Sciatic nerve (tissue), 2 donors: ENCODE measurements at places on chromosomes 13 and 19.

GRCh38 chr13:26656919-26657318 lies 99.4 kb downstream of the WASF3 start:
- DNase-seq = no peak

DNA sequence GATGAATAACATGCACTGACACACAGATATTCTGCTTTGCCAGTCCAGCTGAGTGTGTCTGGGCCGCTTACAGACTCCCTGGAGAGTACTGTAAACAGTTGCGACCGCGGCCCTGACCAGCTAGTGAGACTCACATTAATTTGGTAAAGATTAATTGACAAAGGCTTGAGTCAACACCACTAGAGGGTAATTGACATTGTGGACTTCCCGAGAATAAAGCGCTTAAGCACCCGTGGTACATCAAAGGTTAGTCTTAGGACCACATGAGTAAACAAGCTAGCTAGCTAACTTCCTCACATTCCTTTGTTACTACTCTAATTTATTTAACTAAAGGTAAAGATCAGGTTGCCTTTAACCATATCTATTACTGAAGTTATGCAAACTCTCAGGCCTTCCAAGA lies 624.4 kb upstream of the ARGLU1 start:
- DNase-seq = no peak

GRCh38 chr19:57888107-57888559 lies 704 bp downstream of the ZNF814 start:
- DNase-seq = no peak

DNA sequence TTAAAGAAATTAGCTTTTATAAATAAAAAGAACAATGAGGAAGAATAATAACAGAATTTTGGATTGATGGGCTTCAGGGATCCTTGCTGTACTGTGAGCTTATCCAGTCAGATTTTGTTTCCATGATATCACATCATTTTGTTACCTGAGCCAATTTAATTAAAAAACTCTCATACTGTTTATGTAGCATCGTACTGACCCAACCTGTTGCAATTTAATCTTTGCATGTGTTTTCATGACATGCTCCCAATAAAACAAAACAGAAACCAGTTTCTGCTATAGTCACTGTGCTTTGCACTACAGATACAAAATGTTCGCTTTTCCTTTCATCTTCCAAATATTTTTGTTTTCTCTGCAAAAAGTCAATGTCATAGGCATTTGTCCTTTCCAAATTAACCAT lies 109.7 kb upstream of the RNF113B start:
- no peak for DNase-seq

GRCh38 chr13:48738311-48738710 lies 84.6 kb downstream of the CYSLTR2 start:
- DNase-seq = no peak

- DNase-seq = no peak
These were observed 3.1 kb downstream of the SPACA4 start for GRCh38 chr19:48609571-48610108.

GRCh38 chr19:2046046-2046907 lies 4.8 kb downstream of the MKNK2 start:
- DNase-seq = peak; percentile 53

DNA sequence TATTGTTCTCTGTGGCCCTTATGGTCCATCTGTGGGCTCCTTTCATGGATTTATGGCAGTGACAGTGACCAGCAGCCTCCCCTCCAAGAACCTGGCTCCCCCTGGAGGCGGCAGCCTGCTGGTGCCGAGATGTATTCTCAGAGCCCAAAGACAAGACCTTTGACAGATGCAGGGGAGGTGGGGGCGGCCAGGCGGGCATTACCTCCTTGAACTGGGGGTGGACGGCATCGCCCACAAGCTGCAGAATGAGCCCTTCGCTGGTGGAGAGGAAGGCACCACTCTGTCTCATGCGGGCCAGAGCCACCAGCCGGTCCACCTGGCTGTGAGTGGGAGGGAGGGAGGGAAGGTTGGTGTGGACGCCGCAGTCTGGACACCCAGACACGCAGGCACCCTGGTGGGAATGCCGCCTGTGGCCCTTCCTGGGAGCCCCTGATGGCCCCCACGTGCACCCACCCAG lies 6.6 kb downstream of the ISOC2 start:
- no peak for DNase-seq

DNA sequence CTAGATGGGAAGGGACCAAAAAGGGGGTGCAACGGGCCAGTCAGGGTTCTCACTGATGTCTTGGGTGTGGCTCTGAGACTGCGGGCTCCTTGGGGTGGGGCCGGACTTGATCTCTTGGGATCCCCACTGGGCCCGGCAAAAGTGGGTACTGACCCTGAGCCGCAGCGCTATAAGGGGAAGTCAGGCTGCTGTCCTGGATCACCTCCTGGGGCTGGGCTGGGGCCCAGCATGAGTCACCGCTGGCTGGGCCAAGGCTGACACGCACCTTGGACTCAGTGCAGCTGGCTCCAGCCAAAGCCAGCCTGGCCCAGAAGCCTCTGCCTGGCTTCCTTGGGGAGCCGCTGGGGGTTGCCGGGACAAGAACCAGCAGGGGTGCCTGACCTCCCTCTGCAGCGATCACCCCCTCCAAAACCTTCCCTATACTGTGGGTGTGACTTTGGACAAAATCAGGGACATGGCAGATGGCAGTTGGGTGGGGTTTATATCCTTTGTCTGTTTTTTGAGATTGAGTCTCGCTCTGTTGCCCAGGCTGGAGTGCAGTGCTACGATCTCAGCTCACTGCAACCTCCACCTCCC lies 617 bp upstream of the IQCN start:
- DNase-seq = peak; percentile 90

DNA sequence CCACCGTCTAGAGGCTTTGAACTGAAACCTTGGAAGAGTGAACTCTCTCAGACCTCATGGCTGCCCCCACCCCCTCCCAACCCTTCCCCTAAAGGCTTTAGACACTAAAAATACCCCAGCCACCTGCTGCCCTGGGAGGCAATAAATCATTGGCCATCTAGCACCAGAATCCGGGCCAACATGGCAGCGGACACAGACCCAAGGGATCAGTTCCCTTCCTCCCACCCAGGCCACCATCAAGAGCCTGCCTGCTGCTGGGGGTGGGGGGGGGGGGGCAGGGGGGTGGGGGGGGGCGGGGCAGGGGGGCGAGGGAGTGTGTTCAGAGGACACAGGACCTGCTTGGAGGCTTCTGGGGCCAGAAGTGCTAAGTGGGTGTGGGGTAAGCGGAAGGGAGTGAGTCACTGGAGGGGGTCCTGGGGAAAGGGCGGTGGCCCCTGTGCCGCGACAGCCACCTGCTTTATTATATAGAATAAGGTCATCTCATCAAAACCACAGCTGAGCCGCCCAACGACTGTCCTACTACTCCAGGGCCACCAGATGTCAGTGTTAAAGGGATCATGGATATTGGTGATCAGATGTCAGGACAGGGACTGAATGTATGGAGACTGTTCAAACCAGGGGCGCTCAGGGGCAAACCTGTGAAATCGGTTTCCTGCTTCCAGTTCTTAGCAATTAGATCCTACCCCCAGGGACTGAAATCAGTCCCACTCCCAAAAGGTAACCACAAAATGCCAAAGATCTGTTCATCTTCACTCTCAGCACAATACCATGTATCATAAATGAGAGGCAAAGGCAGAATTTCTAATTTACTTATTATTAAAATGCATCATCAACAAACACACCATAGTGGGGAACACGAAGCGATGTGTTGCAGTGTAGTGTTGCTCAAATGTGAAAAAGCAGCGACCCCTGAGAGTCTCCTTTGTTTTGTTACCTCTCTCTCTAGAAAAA lies 24.3 kb downstream of the ARL11 start:
- DNase-seq = no peak

- DNase-seq = peak; percentile 84
These were observed 57.8 kb downstream of the IER2 start for GRCh38 chr19:13207846-13208671.

GRCh38 chr13:42883771-42884467 lies 102.5 kb downstream of the FAM216B start:
- DNase-seq = no peak

DNA sequence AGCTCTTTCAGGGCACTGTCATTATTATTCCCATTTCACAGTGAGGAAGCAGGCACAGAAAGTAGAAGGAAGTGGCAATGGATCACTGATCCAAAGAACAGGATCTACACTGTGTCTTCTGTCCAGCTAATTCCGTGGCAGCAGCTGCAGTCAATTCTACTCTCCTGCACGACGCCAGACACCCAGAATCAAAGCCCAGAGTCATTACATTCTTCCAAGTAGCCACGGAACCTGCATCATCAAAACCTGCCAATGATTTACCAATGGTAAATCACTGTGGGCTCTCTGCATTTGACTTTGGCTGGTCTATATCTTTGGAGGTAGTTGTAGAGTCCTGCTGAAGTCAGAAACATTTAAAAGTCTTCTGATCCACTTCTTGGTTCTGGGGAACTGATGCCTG lies 767.7 kb downstream of the LIG4 start:
- no peak for DNase-seq

- no peak for DNase-seq
These were observed 68.5 kb upstream of the GTF3A start for GRCh38 chr13:27355894-27356293.

DNA sequence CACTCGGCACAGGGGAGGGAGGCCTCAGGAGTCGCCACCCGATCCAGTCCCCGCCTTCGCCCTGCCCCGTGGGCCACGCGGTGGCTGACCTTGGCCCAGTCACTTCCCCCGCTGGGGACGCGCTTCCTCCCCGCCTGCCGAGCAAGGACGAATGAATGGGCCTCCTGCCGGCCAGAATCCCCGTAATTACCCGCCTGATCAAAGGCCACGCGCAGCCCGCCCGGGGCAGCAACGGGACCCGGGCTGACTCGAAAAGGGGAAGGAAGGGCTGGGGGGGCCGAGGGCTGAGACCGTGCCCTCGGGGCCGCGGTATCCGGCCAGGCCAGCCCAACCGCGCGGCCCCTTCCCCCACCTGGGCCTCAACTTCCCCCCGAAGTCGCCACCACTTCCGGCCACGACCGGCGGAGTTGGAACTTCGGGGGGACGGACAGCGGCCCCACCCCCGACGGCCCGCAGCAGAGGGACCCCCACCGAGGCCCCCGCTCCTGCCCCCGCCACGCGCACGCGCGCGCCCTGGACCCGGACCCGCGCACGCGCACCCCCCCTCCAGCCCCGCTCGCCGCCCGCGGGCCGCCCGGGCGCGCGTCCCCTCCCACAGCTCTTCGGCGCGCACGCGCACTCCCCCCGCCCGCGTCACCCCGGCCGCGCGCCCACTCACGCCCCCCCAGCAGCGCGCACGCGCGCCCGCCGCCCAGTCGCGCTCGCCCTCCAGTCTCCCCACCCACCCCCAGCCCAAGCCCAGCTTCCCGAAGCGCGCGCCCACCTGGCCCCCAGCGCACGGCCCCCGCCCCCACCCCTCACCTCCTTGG lies 520 bp downstream of the ZNF787 start:
- peak; percentile 85 for DNase-seq

- DNase-seq = no peak
These were observed 370.3 kb downstream of the ZNF536 start for GRCh38 chr19:30742406-30742938.

DNA sequence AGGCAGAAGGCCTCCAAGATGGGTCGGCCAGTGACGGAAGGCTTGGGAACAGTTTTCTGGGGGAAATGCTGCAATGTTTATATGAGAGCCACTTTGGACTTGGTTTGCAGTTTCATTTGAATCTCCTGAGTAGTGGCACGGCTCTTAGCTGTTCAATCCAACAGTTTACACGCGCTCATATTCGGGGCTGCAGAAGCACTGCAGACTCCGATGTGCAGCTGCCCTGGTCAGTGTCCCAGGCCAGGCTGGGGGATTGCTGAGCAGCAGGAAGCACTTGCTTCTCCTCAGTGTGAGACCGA lies 31.7 kb downstream of the CEBPG start:
- DNase-seq = no peak

- no peak for DNase-seq
These were observed 11.7 kb upstream of the OVOL3 start for GRCh38 chr19:36099166-36099785.

DNA sequence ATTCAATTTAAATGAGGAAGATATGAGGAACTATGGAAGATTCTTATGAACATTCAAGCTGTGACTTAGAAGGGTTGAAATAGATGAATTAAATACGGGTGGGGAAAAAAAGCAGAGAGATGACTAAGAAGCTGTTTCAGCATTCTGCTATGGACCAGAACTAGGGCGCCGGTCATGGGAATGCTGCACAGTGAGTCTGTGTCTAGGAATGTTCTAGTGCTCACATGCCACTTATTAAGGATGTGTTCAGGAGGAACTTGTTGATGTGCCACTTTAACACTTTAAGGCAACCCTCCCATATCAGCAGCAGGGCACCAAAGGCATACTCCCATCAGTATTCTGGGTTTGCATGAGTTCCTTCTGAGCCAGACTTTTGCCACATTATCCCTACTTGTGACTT lies 152.1 kb downstream of the POSTN start:
- DNase-seq = no peak

GRCh38 chr19:49395581-49396407 lies 7.7 kb downstream of the KASH5 start:
- no peak for DNase-seq

DNA sequence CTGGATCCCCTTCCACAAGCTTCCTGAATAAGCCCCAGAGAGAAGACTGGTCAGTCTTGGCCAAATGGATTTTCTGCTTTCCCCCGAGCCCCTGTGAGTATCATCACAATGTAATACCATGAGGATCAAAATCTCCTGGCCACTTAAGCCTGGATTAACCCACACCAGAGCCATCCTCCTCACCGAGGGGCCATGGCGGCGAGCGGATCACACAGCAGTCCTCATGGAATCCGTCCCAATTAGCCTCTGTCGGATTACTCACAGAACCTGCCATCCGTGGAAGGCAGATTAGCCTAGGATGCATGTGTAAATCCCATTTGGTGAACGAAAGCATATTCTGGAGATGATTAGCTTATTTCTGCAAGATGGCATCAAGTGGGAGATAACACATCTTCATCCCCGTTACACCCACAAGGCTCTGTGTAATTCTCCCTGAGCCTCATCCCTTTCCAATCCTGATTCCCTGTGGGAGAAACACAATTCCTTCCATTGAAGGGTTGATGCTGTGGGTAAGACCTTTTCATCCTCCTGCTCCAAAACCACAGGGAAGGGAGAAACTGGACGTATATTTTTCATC lies 42.5 kb downstream of the GNG7 start:
- no peak for DNase-seq

GRCh38 chr13:92136449-92137155 lies 738.2 kb downstream of the GPC5 start:
- DNase-seq = no peak

DNA sequence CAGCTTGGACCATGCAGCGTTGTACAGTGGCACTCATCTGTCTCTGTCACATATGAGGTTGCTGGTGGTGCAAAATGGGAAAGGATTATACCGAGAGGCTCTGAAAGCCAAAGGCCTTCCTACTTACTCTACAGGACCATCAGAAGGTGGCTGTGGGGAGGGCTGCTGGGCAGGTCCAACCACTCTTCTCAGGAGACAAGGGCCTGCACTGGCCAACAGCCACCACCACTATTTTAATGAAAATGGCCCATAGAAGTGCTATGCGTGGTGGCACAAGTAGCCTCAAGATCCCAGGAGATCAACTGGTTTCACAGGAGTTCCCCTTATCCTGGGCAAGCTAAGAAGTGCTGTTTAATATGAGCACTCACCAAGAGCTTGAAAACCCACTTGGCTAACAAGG lies 52.3 kb downstream of the MRPL57 start:
- DNase-seq = no peak

GRCh38 chr19:46528601-46529590 lies 33.2 kb upstream of the PNMA8B start:
- DNase-seq = no peak

- no peak for DNase-seq
These were observed 1531.4 kb upstream of the SLC10A2 start for GRCh38 chr13:104597546-104598180.

GRCh38 chr19:33416307-33417215 lies 43.1 kb downstream of the CEBPG start:
- DNase-seq = no peak
